ENCODE measurements at places on chromosomes 11 and 22.

DNA sequence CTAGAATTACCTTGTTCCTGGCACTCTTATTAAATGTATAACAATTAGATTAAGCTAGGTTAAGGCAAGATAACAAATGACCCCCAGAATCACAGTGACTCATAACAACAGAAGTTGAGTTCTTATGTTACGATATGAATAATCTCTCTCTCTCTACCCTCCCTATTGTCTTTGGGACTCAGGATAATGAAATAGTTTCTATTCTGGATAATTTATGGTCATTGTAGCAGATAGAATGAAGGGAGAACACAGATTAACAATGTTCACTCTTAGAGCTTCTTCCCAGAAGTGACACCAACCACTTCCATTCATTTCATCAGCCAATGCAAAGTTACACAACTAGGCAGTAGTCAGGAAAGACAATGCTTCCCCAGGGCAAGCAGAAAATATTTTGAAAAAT lies 334.5 kb downstream of the C11orf87 start:
- DNase-seq, result no peak

- DNase-seq, result no peak
Measured at GRCh38 chr11:69122326-69122629, 33.5 kb upstream of the SMIM38 start.

GRCh38 chr11:106848526-106848925 lies 169.8 kb downstream of the GUCY1A2 start:
- DNase-seq, result no peak

GRCh38 chr22:21707677-21708076 lies 27.9 kb downstream of the YPEL1 start:
- no peak for DNase-seq

- no peak for DNase-seq
Measured at GRCh38 chr11:2398664-2399355, 1.7 kb upstream of the TSSC4 start.

Measured in stimulated activated CD8-positive, alpha-beta memory T cell treated with anti-CD3 and anti-CD28 coated beads, Interleukin-4, amount 100 ng/mL, for 1 hour (primary cell).